ENCODE measurements at places on chromosomes 1 and 21.

DNA sequence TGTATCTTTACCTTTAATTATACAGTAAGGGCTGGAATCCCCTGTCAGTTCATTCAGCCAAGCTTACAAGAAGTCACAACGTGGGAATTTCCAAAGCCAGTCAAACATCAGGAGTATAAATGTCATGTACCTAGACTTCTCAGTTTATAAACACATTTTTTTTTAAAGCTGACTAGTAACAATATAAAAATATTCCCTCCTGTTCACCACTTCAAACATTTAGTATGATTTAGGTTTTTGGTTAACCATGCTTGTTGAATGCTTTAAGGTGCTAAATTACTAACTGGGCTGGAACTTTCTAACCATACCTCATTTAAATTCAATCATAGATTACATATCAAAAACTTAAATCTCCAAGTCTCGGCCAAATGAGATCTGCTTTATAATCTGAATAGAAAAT is 44.0 kb downstream of the JAK1 start:
- DNase-seq: no peak

- DNase-seq: peak; percentile 81
These were observed 80.6 kb upstream of the SLFNL1 start for GRCh38 chr1:41101950-41102607.

- no peak for DNase-seq
These were observed 53.2 kb downstream of the LAMC2 start for GRCh38 chr1:183239220-183239742.

DNA sequence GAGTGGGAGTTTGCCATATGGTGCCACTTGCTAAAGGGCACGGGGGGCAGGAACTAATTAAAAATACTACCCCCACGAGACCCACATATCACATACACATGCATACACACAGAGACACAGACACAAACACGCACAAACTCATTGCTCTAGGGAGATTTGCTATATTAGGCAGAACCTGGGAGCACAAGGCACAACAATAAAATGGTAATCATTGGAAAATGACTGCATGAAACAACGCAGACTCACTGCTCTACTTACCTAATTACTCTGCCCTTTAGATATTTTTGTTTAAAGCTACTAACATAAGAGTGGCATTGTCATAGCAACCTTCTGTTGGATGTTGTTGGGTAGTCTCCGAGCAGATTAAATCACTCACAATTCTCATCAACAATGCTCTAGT is 20.3 kb upstream of the RGS4 start:
- DNase-seq: no peak

DNA sequence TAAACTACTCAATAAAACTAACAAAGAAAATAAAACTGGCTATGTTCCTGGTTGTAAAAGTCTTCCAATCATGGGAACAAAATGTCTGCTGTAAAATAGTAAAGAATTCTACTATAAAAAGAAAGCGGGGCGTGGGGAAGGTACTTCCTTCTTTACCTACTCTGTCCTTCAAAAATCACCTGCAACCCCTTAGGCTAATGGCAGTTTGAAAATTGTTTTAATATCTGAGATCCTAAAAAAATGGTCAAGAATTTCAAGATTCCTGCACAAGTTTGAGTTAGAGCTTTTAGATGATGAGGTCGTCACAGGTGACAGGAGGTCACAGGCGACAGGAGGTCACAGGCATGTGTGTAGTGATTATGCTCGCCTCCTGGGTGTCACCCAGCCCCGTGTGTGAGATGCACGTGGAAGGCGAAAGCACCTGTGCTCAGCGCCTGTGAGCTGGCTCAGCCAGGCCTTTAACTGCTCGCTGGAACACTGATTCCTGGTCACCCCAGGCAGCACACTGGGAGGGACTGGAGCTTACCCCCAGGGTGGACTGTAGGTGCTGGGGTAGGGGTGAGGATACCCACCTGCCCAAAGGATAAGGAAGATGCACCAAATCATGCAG is 18.6 kb upstream of the TMPRSS2 start:
- peak; percentile 37 for DNase-seq

- no peak for DNase-seq
These were observed 262.3 kb upstream of the SNX7 start for GRCh38 chr1:98399218-98399617.

- DNase-seq: peak; percentile 85
These were observed 86.6 kb downstream of the DMRTB1 start for GRCh38 chr1:53545663-53546408.

- DNase-seq: no peak
These were observed 379.6 kb downstream of the TTLL7 start for GRCh38 chr1:83619170-83619896.

- no peak for DNase-seq
These were observed 810.2 kb upstream of the ADAMTS5 start for GRCh38 chr21:27776925-27777553.

DNA sequence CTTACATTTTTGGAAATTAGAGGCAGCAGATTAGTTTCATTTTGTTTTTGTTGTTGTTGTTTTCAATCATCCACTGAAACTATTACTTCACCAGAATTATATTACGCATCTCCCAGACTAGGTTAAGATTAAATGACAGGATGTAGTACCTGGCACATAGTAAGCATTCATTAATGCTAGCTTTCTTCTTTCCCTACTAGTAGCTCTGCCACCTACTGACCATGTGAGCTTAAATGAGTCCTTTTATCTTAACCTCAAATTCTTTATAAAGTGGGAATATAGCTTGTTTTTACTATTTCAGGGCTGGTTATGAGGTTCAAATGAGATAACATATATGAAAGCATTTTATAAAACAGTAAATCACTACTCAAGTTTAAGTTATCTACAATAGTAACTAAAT is 10.2 kb upstream of the ASPM start:
- no peak for DNase-seq

DNA sequence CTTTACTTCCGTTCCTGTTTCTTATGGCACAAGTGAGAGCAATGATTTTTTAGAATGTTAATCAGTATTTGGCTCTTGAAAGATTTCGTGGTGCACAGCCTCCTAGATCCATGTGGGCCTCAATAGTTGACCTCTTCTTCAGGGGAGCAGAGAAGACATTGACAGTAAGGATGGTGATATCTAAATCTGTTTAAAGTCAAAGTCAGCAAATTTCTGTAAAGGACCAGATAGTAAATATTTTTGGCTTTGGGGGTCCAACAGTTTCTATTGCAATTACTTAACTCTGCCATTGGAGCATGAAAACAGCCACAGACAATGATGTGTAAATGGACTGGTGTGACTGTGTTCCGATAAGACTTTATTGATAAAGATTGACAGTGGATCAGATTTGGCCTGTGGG is 27.4 kb downstream of the TNN start:
- DNase-seq: no peak

GRCh38 chr1:1117469-1117831 is 1.6 kb upstream of the C1orf159 start:
- no peak for DNase-seq

GRCh38 chr1:31381394-31382294 is 8.8 kb upstream of the FABP3 start:
- no peak for DNase-seq

- DNase-seq: peak; percentile 72
These were observed 248.6 kb downstream of the DNM3 start for GRCh38 chr1:172089768-172090510.

DNA sequence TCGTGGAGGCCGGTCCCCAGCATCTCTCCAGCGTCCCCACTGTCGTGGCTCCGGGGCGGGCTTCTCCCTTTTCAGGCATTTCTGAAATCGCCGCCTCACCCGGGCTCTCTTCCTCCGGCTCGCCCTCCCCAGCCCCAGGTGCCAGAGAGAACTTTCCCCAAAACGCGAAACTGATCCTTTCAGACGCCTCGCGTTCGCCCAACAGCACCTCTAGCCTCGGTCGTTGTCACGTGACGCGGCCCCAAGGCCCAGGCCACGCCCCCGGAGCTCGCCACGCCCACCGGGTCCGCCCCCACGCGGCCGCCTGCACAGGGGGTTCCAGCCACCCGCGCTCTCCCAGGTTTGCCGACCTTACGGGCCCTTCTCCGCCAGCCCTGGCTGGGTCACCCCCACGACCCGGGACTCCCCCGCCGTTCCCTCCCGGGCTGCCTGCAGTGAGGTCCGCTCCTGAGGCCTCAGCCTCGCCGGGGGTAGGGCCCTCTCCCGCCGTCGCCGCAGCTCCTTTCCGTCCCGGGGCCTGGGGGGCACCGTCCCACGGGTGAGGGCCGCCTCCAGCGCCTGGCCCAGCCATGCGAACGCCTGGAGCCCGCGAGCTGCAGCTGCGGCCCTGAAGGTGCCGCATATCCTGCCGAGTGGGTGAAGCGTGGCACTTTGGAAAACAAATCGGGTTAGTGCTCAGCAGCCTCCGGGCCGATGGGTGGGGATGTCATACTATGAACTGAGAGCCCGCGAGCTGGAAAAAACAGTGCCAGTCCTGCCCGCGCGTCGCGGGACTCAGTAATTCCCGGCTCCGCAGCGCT is 21.0 kb downstream of the H3-3A start:
- peak; percentile 88 for DNase-seq

- no peak for DNase-seq
These were observed 29.5 kb downstream of the SZRD1 start for GRCh38 chr1:16396591-16396990.

DNA sequence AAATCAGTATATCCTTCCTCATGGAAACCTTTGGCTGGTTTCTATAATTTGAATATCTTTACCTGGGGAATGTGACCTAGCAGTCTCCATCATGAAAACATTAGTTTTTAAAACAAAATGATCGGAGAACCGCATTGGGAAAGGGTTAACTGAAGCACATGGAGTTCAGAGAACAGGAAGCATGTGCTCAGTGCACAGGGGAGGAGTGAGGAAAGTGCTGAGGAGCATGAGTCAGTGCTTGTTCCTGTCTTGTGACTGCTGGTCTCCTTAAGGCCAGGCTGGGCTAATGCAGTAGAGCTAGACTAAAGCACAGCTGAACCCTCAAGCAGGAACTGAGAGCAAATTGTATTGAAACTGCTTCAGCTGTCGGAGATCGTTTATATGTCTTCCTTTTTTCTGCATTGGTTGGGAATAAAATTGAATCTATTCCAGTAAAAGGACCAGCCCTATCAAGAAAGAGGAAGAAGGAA is 5.8 kb downstream of the IFI16 start:
- peak; percentile 50 for DNase-seq

DNA sequence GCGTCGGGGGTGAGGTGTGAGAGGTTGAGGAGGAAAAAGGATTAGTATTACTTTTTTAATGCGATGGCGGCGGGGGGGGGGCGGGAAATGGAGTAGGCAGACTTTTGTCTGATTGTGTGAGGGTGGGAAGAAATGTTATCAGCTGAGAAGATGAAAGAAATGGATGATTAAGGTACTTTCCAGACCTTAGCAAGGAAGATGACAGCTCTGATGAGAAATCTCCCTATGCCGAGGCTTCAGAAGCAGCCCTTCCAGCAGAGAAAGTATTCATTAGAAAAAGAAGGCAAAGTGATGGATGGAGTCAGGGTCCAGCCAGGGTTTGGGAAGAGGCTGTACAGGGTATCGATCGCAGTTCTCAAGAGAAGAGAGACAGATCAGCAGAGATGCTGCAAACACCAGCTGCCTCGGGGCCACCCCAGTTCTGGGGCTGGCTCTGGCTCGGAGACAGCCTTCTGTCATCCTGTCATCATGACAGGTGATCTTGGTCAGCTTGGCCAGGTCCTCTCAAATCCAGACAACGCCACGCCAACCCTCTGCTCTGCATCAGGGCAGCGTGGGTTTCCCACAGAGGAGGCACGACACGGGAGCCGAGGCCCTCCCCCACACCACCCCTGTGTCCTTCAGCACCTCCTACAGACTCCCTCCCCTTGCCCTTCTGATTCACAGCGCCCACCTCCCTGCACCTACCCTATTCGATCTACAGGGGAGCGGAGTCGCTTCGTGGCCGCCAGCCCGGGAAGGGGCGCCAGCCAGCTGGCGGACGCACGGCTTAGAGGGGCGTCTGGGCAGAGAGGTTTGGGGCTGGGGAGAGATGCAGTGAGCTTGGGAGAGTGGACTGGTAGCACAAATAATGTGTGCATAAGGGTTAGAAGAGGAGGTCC is 674 bp upstream of the ATXN7L2 start:
- DNase-seq: no peak

GRCh38 chr1:242567596-242567995 is 43.1 kb upstream of the PLD5 start:
- no peak for DNase-seq

DNA sequence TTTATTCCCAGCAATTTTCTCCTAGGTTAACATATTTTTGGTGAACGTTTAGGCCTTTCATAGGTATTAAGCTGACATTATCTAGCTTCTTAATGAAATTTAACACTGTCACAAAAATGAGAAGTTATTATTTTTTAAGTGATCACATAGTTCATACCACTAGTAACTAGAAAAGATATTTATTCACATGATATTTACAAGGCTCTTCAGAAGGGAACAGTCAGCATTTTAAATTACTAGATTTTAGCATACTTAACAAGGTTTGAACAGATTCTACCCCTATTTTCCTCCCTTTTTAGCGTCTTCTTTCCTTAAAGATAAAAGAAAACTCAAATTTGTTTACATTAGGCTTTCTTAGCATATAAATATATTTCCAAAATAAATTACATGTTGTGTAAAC is 65.5 kb upstream of the B3GALT2 start:
- no peak for DNase-seq

DNA sequence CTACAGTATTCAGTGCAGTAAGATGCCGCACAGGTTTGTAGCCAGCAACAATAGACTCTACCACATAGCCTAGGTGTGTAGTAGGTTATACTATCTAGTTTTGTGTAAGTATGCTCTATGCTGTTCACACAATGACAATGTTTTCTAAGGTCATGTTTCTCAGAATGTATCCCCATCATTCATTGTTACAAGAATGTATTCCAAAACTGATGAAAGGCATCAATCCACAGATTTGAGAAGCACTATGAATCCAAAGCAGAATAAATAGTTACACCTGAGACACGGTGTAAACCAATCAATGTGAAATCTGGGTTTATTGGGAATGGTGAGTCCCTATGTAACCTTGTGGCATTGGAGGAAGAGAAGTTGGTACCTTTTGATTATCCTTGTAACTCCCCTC is 54.5 kb upstream of the MARK1 start:
- no peak for DNase-seq

DNA sequence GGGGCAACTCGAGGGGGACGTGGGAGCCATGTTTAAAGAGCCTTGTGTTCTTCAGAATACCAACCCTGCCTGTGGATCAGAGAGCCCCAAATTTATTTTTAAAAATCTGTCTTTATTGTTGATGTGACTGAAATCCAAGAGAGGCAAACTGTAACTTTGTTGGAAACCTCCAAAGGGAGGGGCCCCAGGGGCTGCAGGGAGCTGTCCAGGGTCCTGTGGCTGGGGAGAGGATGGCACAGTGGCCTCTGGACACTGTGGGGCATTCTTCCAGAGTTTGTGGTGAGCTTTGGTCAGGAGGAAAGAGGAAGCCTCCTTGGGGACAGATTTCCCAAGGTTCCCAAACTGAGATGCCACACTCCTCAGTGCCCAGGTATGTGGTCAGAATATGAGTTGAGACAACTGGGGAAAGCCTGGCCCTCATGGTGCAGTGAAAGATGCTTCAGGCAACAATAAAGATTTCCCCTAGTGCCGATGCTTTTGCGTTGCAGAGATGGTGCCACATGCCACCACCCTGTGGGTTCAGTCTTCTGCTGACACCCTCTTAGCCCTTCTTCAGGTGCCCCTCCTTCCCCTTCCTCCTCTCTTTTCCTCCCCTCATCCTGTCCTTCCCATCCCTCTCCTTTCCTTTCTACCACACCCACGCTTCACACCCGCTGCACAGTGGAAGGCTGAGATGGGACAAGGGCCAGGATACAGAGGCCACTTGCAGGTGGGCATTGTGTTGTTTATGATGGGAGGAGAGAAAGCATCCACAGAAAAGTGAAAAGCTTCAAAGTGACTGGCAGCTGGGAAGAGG is 122.1 kb downstream of the UCK2 start:
- no peak for DNase-seq

- no peak for DNase-seq
These were observed 22.0 kb upstream of the RCAN1 start for GRCh38 chr21:34636961-34637360.

- DNase-seq: no peak
These were observed 706.0 kb upstream of the ZP4 start for GRCh38 chr1:238596703-238597102.

Data from kidney (tissue), 22 donors.